Vagina (tissue), 2 donors: ENCODE measurements at places on chromosomes 2 and 18.

DNA sequence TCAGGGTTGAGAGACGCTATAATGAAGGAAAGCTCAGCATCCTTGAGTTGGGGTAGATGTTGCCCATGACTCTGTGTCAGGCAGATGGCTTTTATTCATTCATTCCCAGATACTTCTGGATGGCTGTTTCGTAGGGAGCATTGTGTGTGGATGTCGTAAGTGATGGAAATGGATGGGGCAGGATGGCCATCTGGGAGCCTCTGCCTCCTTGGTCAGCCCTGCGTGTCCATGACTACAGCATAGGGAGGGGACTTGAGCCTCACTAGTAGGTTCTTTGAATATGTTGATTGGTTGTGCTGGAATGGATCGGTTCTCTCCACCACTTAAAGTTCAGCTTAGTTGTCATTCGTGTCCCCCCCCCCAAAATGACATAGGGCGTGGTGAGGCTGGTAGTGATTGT lies 44.9 kb downstream of the TGOLN2 start:
- H3K36me3 ChIP-seq = no peaks in the 10 kb centered on the region
- H3K27ac ChIP-seq = no peak overlapping the region
- peaks cover 19% of the 10 kb centered on the region for H3K4me1 ChIP-seq
- DNase-seq = no peak

DNA sequence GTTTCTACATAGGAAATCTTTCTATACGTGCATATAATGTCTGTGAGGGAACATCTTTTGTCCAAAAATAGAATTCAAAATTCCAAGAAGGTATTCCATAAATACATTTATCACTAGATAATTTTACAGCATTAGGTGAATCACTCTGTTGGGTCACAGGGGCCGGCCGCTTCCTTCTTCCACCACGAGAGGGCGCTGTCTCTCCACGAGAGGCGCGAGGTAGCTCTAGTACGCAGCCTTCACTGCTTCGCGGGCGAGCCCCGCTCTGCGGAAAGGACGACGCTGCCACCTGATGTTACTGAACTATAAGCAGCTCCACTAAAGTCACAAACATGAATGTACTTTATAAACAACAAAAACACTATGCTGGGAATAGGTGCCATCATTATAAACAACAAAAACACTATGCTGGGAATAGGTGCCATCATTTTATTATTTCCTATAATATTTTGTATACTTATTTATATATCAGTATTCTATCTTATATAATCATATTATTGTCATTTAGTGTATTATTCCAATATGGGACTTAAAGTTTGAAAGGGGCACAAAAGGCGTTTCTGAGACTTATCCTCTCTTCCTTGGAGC lies 69.4 kb upstream of the REV1 start:
- no peaks in the 10 kb centered on the region for H3K4me1 ChIP-seq
- H3K27me3 ChIP-seq = no peaks in the 10 kb centered on the region
- no peaks in the 10 kb centered on the region for H3K36me3 ChIP-seq
- no peak for DNase-seq
- no peak overlapping the region for H3K4me3 ChIP-seq
- no peak overlapping the region for H3K27ac ChIP-seq

DNA sequence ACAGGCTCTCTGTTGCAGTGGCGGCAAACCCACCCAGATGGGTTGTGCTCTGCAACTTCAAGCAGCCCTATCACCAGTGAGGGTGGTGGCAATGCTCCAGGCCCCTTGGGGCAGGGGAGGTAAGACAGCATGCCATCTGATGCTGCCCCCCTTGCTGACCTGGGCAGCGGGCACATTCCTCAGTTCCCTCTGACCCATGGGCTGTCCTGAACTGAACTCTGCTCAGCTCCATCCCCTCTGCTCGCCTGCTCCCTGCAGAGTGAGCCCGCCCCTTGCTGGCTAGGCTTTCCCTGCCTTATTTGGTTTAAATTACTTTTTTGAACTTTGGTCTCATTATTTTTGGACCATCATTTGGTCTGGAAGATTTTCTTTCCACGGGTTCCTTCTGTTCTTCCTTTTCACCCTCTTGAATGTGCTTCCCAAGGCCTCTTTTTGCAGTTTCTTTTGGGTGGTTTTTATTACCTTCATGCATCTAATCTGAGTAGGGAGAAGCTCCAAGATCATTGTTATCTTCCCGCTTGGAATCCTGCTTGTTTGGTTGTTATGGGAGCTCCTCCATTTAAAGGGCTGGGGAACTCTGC lies 565.4 kb downstream of the TNS1 start:
- H3K36me3 ChIP-seq = no peaks in the 10 kb centered on the region
- peaks cover 39% of the 10 kb centered on the region for H3K4me1 ChIP-seq
- no peak for DNase-seq

GRCh38 chr2:71583876-71584275 lies 130.5 kb downstream of the DYSF start:
- no peaks in the 10 kb centered on the region for H3K27me3 ChIP-seq
- no peaks in the 10 kb centered on the region for H3K4me1 ChIP-seq
- H3K36me3 ChIP-seq = no peaks in the 10 kb centered on the region
- no peak overlapping the region for H3K27ac ChIP-seq
- H3K4me3 ChIP-seq = no peak overlapping the region
- DNase-seq = no peak
